ENCODE measurements at places on chromosomes 2 and 18.

- no peak for DNase-seq
Measured at GRCh38 chr2:195652911-195653310, 4.1 kb upstream of the SLC39A10 start.

GRCh38 chr2:239259603-239260298, 141.1 kb downstream of the HDAC4 start:
- no peak for DNase-seq

DNA sequence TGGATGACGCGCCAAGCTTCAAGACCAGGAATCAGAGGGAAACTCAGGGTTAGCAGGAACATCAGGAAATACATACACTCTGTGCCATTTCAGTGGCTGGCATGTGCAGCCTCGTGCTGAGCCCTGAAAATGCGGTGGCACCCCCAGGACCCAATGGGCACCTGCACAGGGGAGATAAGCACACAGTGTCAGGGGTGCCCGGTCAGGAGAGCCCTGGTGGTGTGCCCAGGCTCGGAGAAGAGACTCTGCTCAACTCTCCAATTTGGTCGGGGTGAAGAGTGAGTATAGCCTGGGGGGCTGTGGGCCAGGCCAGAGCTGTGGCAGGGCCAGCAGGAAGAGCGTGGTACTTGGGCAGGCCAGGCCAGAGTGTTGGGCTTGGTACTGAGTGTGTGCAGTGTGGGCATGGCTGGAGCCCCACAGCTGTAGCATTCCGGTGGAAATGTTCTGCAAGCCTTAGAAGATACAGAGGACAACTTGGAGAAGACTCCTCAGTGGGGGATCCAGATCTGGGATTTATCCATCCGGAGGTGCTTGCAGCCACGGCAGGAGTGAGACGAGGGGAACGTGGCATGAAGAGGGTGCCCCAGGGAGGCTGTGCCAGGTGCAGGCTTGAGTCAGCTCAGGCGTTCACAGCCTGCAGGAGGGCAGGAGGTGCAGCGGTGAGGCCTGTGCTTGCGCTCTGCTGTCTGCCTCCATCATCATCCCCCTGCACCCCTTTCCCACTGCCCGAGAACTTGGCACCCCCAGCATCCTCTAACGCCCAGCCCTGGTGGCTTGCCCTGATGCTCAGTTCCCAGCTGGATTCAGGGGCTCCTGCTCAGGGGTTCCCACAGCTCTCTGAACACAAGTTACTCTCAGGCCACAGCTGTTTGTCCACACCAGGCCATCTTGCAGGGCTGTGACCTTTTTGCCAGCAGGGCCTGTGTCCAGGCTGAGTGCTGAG, 451.7 kb upstream of the HS6ST1 start:
- DNase-seq: no peak

- DNase-seq: no peak
Measured at GRCh38 chr2:207481924-207482323, 47.8 kb upstream of the CREB1 start.

- DNase-seq: no peak
Measured at GRCh38 chr2:126966601-126967000, 67.9 kb downstream of the TEX51 start.

GRCh38 chr2:140508756-140509155, 1622.1 kb downstream of the LRP1B start:
- no peak for DNase-seq

- DNase-seq: no peak
Measured at GRCh38 chr2:15901808-15902130, 38.6 kb upstream of the MYCN start.

DNA sequence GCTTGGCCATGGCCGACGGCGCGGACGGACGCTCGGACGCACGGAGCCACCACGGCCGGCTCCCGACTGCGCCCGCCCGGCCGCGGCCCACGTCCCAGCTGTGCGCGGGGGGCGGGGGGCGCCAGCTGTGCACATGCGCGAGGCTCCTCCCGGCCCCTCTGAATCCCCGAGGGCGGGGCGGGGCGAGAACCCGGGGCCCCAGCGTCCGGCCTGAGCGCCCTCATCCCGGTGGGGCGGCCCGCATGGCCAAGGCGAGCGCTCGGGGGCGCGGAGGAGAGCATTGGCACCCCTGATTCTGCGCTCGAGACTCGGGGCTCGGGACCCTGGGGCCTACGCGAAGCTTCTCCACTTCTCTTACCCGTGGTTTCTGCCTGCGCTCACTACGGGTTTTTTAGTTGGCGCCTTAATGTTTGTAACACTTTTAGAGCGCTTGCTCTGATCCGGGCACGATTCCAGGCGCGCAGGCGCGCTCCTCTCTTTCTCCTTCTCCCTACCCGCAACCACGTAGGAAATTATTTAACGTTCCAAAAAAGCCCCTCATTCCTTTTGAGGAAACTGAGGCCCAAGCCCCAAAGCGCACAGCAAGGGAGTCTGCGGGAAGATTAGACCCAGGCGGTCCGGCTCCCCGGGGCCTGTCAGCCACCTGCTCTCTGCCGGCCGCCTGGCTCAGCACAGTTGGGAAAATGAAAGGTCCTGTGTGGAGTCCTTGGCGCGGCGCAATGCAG, at the start of gene PXDN:
TSS of gene PXDN (minus strand) at position 70 of the 725 bp plus-strand sequence. CDS start at position 10, 60 bp downstream.
- peak; percentile 54 for DNase-seq

- DNase-seq: no peak
Measured at GRCh38 chr2:56185101-56185581, 1.4 kb downstream of the CCDC85A start.

DNA sequence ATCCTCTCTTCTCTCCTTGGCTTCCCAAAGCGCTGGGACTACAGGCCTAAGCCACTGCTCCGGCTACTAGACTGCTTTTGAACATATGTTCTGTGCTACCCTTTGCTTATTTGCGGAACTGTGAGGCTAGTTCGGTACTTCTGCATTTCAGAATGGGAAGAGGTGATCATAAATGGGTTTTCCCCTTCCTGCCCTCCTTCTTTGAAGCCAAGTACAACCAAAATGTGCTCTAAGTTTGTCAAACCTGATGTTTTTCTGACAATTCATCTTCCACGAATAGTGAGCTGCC, 1.7 kb upstream of the ESCO1 start:
- no peak for DNase-seq

DNA sequence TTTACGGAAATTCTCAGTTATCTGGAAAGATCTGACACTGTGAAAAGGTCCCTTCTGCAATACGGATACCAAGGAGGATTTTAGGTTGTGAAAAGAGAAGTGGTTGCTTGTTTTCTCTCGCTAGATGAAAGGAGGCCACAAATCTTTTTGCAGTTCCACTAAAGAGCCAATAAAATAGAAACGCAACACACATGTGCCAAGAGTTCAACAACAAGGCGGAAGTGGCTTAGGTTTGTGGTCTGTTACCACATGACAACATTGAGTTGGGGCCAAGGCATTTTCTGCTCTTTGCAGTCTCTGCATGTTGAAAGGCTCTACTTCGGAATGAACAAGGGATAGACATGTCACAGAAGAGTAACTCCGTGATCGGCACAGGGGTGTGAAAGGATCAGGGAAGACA, 115.7 kb upstream of the OSR1 start:
- DNase-seq: no peak

- DNase-seq: peak; percentile 56
Measured at GRCh38 chr2:141557329-141558095, 573.3 kb downstream of the LRP1B start.

DNA sequence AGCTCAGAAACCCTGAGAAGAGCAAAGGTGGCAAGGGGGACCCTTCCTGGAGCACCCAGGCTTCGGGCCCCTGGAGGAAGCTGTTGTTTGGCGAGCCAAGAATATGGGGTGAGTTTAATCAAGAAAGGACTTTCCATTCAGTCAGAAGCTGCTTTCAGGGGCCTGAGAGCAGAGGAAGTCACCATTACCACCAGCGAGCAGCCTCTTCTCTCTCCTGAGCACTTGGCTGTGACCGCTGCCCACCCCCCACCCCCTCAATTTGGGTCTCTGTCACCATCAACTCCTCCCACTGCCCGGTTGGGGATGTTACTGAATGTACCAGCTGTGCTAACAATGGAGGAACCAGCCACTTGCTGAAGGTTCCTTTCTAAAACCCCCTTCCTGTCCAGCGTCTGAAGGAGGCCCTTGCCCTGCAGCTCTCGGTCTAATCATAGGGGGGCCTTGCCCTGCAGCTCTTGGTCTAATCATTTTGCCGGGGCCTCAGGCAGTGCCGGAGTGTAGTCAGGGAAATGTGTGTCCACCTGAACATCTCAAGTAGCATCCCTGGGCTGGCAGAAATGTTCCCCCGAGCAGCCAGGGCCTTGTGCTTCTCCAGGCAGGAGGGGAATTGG, 943 bp downstream of the INPP5D start:
- DNase-seq: no peak

GRCh38 chr18:43563780-43564179, 286.5 kb upstream of the SYT4 start:
- DNase-seq: peak; percentile 8

DNA sequence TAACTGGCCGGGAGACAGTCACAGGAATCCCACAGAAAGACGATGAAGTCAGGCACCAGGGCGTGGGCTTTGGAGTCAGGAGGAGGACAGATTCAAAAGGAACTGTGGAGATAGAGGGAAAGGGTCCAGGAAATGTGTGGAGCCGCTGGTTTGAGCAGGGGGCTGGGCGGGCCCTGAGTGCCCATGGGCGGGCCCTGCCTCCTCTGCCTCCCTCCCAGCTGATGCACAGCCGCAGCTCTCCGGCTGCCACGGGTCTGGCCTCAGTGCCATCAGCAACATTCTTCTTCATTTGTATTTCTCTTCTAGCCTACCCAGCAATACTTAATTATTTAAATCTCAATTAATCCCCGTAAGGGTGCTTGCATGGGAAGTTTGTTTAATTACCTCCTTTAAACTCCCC, 432.3 kb downstream of the NBAS start:
- DNase-seq: no peak

- DNase-seq: no peak
Measured at GRCh38 chr2:190582736-190583506, 48.4 kb upstream of the NEMP2 start.

DNA sequence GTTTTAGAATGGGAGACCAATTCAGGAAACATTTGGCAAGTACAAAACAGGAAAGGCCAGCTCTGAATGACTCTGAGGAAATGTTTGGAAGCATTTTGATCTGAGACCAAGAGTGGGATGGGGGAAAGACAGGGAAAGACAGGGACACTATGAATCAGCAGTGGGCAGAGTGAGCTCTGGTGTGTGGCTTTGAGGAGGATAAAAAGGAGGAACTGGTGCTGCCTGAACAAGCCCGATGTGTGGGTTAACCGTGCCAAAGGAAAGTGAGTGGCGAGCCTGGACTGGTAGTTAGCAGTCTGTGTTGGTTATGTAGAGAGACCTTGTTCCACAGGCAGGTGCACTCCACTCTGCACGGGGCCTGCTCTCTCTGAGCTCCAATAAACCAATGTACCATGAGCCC, 5.3 kb downstream of the MFSD6 start:
- peak; percentile 29 for DNase-seq

GRCh38 chr2:79393806-79394484, 118.9 kb upstream of the CTNNA2 start:
- DNase-seq: no peak

DNA sequence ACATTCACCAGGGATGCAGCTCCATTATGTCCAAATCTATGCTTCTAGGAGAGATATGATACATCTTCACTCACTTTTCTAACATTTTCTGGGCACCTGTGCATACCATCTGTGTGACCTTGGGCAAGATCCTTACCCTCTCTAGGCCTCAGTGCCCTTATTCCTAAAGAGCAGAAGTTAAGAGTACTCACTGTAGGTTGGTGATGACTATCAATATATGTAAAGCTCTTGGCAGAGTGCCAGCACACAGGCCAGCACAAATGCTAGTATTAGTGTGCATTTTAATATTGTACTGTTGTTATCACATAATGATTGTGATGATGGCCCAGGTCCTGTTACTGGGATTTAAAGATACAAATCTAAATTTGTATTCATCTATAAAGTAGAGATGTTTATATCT, 199.2 kb downstream of the RAD51AP2 start:
- DNase-seq: no peak

- DNase-seq: no peak
Measured at GRCh38 chr2:187971893-187972292, 319.8 kb upstream of the GULP1 start.

GRCh38 chr18:47689371-47689770, 241.1 kb downstream of the SMAD2 start:
- DNase-seq: no peak

Data from RWPE1 (cell line).